ENCODE measurements at places on chromosomes 2 and 18. TPM values are rescaled to one million over a fixed set of nuclear protein-coding genes. Genes with fewer than 3 reads are reported as not detected.

LAMA3 gene
- total RNA-seq = 0.35 TPM

CCDC74A gene
- 24.0 TPM for total RNA-seq

CYP27C1 gene
- 10.1 TPM for total RNA-seq

PAX8 gene
- total RNA-seq = 0.49 TPM

SERPINB7 gene
- total RNA-seq = not detected

POTEI gene
- total RNA-seq = 1.3 TPM

ACTG2 gene
- not detected for total RNA-seq

REEP1 gene
- total RNA-seq = 12.3 TPM

SNED1 gene
- 0.30 TPM for total RNA-seq

STAT4 gene
- 1.0 TPM for total RNA-seq

HPCAL1 gene
- total RNA-seq = 16.2 TPM

MATN3 gene
- 1.3 TPM for total RNA-seq

DSG4 gene
- not detected for total RNA-seq

IL1B gene
- total RNA-seq = not detected

STK39 gene
- 26.5 TPM for total RNA-seq

- no peaks in the 10 kb centered on the region for H3K27me3 ChIP-seq
- peaks cover 13% of the 10 kb centered on the region for H3K4me1 ChIP-seq
- peaks cover 2% of the 10 kb centered on the region for H3K36me3 ChIP-seq
- DNase-seq = no peak
Measured at GRCh38 chr18:25247725-25248124, 104.2 kb downstream of the ZNF521 start.

DNA sequence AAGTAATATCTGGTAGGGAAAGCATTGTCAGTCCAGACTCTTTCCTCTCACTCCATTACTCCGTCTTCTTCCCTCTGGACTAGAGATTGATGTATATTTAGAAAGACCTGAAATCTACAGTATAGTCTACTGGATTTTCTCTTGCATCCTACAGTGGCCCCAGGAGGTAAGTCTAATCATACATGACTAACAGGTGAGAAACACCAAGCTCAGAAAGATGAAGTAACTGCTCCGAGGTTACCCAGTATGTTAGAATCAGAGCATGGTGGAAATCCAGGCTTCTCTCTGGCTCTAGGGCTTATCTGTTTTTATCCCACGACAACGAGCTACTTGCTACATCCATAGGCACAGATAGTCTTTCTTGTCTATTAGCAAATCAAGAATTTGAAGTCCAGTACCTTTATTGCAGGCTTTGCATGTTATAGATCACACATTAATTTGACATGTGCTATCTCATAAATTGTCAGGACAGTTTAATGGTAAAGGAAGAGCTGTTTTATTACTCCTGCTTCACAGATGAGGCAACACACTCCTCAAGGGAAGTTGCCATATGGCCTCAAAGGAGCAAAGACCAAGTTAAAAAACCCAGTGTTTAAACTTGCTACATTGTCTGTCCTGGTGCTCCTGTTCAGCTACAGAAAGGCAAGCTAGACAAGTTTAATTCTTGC, 484.3 kb downstream of the THSD7B start:
- H3K27me3 ChIP-seq = peaks cover 6% of the 10 kb centered on the region
- H3K36me3 ChIP-seq = no peaks in the 10 kb centered on the region
- no peak for DNase-seq
- no peak overlapping the region for H3K27ac ChIP-seq
- H3K4me1 ChIP-seq = no peaks in the 10 kb centered on the region

DNA sequence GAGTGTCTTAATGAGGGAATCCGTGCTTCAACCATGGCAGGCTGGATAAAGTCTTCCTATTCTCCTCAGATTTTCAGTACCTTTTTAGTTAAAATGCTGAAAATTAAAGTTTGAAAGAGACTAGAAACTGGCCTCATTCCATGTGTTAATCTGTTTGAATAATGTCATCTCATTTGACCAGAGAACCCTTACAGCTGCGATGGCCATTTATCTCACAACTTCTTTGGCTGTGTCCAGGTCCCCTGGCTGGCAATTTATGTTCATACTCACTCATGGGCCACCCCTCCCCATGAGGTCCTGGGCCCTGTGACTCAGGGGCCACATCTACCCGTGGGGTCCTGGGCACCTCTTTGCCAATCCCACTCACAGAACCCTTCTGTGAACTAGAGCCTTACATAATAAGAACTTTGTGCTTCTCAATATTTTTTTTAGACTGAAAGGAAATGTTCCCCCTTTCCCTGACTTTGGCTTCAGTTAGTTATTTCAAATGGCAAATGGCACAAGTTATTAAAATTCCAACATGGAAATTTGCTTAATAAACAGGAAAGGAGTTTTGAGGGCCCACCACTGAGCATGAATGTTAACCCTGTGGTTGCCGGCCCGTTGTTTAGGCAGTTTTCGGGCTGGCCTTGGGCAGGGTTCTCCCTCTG, 134.6 kb downstream of the UXS1 start:
- no peak overlapping the region for H3K4me3 ChIP-seq
- no peak for DNase-seq
- H3K27me3 ChIP-seq = peaks cover 8% of the 10 kb centered on the region
- no peak overlapping the region for H3K27ac ChIP-seq
- peaks cover 3% of the 10 kb centered on the region for H3K4me1 ChIP-seq
- H3K36me3 ChIP-seq = no peaks in the 10 kb centered on the region

DNA sequence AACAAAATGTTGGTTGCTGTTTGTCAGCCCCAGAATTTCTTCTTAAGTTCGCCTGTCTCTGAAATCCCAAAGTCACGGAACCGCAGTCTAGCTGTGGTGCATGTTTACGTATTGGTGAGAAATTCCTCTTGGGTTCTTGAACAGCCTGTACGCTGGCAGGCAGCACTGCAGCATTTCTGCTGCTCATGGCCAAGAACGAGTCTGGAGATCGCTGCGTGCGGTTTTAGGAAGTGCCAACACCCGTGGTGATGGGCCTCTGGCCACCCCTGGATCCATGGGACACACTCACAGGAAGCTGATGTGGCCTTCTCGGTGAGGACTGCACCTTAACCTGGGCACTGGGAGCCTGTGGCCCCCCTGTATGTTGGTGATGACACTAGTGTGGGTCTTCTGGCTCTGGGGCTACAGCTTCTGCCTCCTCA, 23.7 kb downstream of the ASB1 start:
- H3K4me1 ChIP-seq = no peaks in the 10 kb centered on the region
- no peak overlapping the region for H3K27ac ChIP-seq
- H3K4me3 ChIP-seq = no peak overlapping the region
- no peaks in the 10 kb centered on the region for H3K27me3 ChIP-seq
- DNase-seq = no peak

DNA sequence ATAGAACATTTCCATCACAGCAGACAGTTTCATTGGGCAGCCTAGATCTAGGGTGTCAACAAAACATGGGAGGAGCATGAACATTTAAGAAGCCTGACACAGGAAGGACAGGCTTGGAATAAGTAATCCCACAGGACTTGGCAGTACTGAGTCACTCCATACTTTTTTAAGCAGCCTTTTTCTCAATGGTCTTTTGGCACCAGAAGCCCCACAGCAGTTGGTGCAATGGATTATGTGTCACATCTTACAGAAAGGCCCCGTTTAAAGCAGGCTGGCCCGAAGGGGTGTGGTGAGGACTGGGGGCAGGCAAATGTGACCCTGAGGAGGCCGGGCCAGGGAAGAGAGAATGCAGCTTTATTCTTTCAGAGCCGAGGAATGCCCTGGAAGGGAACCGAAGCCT, 26.6 kb downstream of the SPTBN1 start:
- DNase-seq = peak; percentile 32
- peak overlapping the region; percentile 68 for H3K4me3 ChIP-seq
- H3K36me3 ChIP-seq = peaks cover 13% of the 10 kb centered on the region
- peak overlapping the region; percentile 73 for H3K27ac ChIP-seq
- H3K4me1 ChIP-seq = peaks cover 55% of the 10 kb centered on the region

- no peaks in the 10 kb centered on the region for H3K27me3 ChIP-seq
- DNase-seq = no peak
- H3K36me3 ChIP-seq = peaks cover 15% of the 10 kb centered on the region
- no peak overlapping the region for H3K4me3 ChIP-seq
- H3K4me1 ChIP-seq = no peaks in the 10 kb centered on the region
Measured at GRCh38 chr2:112163541-112163981, 25.4 kb downstream of the FBLN7 start.

DNA sequence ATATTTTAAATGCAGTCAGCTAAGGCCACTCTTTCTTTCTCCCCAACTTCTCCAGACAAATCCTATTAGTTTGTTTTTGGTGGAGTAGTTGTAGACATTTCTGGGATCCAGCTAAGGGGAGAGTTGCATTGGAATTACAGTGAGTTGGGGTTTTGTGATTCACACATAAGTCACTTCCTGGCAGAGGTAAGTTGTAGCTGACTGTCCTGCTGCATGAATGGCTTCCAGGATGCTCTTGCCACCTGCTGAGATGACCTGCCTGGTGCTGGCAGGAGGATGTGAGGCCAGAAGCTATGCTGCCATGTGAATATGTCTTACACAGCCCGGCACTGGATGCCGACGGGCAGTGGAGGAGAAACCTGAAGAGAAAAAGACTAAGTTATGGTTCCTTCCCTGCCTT, 243.7 kb downstream of the TDRD15 start:
- H3K4me1 ChIP-seq = no peaks in the 10 kb centered on the region
- no peaks in the 10 kb centered on the region for H3K36me3 ChIP-seq
- H3K27me3 ChIP-seq = peaks cover 2% of the 10 kb centered on the region
- no peak for DNase-seq
- H3K27ac ChIP-seq = no peak overlapping the region

- no peaks in the 10 kb centered on the region for H3K27me3 ChIP-seq
- H3K4me1 ChIP-seq = no peaks in the 10 kb centered on the region
- no peak for DNase-seq
- no peak overlapping the region for H3K4me3 ChIP-seq
Measured at GRCh38 chr2:38233231-38233983, 143.7 kb downstream of the ATL2 start.

- peaks cover 24% of the 10 kb centered on the region for H3K4me1 ChIP-seq
- peak; percentile 10 for DNase-seq
- peaks cover 82% of the 10 kb centered on the region for H3K27me3 ChIP-seq
Measured at GRCh38 chr2:222424729-222425671, 657 bp downstream of the SGPP2 start.

DNA sequence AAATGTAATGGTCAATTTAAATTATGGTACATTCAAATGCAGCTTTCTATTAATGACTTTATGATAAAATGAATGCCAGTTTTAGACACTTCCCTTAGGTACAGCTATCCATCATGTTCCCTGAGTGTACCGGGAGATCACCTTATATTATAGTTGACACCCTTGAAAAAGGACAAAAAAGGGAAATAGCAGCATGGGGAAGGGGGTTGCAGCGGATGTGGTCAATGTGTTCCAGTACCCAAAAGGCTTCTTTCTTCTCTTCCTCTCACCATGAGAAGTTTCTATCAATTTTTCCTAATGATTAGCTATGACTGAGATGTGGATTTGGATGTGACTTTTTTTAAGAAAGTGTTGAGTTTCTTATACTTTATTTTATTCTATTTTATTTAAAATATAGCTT, 154.4 kb downstream of the CCDC85A start:
- DNase-seq = no peak
- no peak overlapping the region for H3K27ac ChIP-seq
- no peaks in the 10 kb centered on the region for H3K27me3 ChIP-seq
- H3K4me1 ChIP-seq = no peaks in the 10 kb centered on the region
- H3K36me3 ChIP-seq = no peaks in the 10 kb centered on the region

- H3K4me1 ChIP-seq = no peaks in the 10 kb centered on the region
- peaks cover 4% of the 10 kb centered on the region for H3K27me3 ChIP-seq
- H3K27ac ChIP-seq = no peak overlapping the region
- H3K4me3 ChIP-seq = no peak overlapping the region
- DNase-seq = no peak
- H3K36me3 ChIP-seq = no peaks in the 10 kb centered on the region
Measured at GRCh38 chr2:208541461-208541988, 134.9 kb downstream of the PTH2R start.

- H3K36me3 ChIP-seq = no peaks in the 10 kb centered on the region
- peaks cover 4% of the 10 kb centered on the region for H3K4me1 ChIP-seq
- H3K27ac ChIP-seq = no peak overlapping the region
Measured at GRCh38 chr2:71831193-71831577, 316.5 kb downstream of the CYP26B1 start.

- H3K36me3 ChIP-seq = no peaks in the 10 kb centered on the region
- no peaks in the 10 kb centered on the region for H3K27me3 ChIP-seq
- DNase-seq = no peak
Measured at GRCh38 chr2:203470371-203470770, 64.7 kb downstream of the RAPH1 start.

- DNase-seq = no peak
- peaks cover 10% of the 10 kb centered on the region for H3K36me3 ChIP-seq
Measured at GRCh38 chr2:190202604-190203003, 117.0 kb downstream of the HIBCH start.

GRCh38 chr18:12283256-12283655, 24.8 kb upstream of the TUBB6 start:
- peaks cover 52% of the 10 kb centered on the region for H3K27me3 ChIP-seq
- no peak overlapping the region for H3K27ac ChIP-seq
- H3K4me3 ChIP-seq = no peak overlapping the region
- no peak for DNase-seq
- H3K36me3 ChIP-seq = no peaks in the 10 kb centered on the region

- no peaks in the 10 kb centered on the region for H3K36me3 ChIP-seq
- peaks cover 37% of the 10 kb centered on the region for H3K4me1 ChIP-seq
- no peak overlapping the region for H3K27ac ChIP-seq
- H3K4me3 ChIP-seq = no peak overlapping the region
- no peak for DNase-seq
Measured at GRCh38 chr2:150619607-150620330, 132.3 kb upstream of the RND3 start.

DNA sequence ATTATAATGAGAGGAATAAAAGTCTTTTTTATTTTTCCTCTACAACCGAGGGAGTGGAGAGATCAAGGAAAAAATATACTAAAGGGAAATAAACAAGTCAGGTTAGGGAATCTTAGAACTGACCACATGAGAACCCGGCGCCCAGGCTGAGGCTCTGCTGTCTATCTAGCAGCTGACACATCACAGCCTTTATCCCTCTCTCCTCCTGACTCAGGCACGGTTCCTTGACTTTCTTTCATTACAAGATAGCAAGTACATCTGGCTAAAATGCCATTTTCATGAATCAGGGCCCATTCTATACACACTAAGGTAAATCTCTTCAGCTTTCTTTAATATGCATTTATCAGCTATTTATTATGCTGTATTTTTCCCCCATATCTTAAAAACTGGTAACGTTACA, 296.0 kb downstream of the TMX3 start:
- no peak overlapping the region for H3K27ac ChIP-seq
- peaks cover 16% of the 10 kb centered on the region for H3K4me1 ChIP-seq
- DNase-seq = no peak

GRCh38 chr2:191991442-191991841, 144.6 kb upstream of the CAVIN2 start:
- peaks cover 2% of the 10 kb centered on the region for H3K36me3 ChIP-seq
- H3K27me3 ChIP-seq = no peaks in the 10 kb centered on the region
- no peak for DNase-seq
- no peak overlapping the region for H3K27ac ChIP-seq

DNA sequence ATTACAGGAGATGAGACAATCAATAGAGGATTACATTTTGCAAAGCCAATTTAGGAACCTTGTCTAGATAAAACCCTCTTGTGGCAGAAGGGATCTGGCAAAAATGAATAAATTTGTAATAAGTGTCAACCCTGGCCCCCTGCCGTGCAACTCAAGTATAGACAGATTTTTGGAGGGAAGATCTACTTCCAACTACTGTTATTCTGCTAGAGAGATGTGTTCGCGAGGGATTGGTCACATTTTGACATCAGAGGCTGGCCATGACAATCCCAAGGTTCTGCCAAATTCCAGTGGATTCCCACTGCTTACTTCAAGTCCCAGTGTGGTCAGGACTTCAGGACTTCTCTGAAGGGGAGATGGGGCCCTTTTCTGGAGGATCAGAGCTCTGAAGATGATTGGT, 192.6 kb downstream of the SH3RF3 start:
- no peak overlapping the region for H3K4me3 ChIP-seq
- no peak for DNase-seq
- H3K27me3 ChIP-seq = no peaks in the 10 kb centered on the region

Measured in neural crest cell (in vitro differentiated cells).